ENCODE measurements at places on chromosomes 7 and 10.

GRCh38 chr7:20270867-20271266 lies 53.7 kb upstream of the MACC1 start:
- peak; percentile 30 for DNase-seq

GRCh38 chr10:77409697-77410471 lies 227.7 kb downstream of the KCNMA1 start:
- no peak for DNase-seq

GRCh38 chr7:132793474-132793873 lies 217.2 kb upstream of the PLXNA4 start:
- no peak for DNase-seq

GRCh38 chr7:5697754-5698424 lies 83.6 kb downstream of the RNF216 start:
- no peak for DNase-seq

DNA sequence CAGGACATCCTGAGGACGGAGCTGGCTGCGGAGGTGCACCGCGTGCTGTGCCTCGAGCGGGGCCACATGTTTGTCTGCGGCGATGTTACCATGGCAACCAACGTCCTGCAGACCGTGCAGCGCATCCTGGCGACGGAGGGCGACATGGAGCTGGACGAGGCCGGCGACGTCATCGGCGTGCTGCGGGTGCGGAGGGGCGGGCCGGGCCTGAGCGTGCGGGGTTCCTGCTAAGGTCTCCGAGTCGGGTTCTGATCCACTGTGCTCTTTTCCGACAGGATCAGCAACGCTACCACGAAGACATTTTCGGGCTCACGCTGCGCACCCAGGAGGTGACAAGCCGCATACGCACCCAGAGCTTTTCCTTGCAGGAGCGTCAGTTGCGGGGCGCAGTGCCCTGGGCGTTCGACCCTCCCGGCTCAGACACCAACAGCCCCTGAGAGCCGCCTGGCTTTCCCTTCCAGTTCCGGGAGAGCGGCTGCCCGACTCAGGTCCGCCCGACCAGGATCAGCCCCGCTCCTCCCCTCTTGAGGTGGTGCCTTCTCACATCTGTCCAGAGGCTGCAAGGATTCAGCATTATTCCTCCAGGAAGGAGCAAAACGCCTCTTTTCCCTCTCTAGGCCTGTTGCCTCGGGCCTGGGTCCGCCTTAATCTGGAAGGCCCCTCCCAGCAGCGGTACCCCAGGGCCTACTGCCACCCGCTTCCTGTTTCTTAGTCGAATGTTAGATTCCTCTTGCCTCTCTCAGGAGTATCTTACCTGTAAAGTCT lies 10.4 kb downstream of the ATG9B start:
- no peak for DNase-seq

DNA sequence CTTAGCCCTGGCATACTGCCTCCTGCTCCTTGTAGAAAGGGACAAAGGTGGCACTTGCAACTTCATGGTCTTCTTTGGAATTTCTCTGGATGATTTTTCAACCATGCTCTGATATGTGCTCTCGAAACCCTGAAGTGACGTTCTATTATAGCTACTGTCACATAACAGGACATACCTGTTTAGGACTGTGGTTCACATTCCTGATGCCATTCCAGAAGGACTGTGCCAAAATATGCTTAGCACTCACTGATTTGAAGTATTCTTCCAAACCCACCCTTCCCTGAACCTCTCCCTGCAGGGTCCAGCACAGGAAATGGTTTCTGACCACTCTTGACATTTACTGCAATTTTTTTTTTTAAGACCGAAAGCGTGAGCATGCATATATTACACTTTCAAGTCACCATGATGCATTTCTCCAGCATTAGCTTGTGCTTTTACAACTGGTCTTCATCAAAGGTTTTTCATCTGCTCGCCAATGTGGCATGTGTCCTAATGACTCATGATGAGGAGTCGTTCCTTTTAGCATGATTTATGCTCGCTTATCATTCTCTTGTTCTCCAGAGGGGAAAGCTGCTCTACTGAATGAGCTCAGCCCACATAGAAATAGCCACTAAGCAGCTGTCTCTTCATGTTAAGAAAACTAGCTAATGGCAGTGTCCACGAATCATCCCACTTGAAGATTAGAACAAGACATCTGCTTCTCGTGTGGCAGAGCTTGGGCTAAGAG lies 135.2 kb downstream of the ADAM12 start:
- DNase-seq = no peak

DNA sequence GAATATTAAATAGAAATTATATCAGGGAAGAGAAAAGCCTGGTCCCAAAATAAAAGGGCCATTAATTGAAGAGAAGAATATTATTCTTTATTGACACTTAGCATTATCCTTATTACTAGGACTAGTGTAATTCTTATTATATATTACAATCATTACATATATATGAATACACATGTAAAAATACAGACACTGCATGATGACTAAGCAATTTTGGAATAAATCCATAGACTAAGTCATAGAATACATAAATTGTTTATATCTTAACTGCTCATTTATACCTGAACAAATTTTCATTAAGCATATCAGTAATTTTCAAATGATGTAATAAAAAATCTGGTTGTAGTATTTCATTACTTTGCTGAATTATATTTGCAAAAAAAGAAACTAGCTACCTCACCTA lies 29.7 kb upstream of the SLC13A1 start:
- DNase-seq = no peak

DNA sequence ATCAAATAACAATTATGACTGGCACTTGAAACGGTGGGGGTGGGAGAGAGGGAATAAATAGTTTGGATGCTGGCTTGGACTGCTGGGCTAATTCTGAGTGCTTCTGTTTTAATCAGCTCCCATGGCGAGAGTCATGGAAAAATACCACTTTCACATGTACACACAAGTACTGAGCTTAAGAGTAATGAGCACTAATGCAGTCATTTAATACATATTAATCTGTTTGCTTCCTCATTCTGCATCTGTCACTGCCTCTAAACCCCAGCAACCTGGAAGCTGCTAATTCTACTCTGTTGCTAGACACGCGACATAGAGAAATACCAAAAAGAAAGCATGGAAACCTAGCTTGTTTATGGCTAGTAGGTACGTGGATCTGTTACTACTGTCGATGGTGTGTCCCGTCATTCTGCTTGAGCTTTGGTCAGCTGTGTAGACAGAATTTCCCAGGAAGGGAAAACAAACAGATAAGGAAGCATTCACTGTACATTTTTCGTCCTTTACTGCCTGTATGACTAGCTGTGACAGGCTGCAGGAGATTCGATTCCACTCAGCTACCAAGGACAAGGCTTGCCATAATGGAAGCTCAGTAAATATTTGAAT lies 238.8 kb downstream of the BAMBI start:
- no peak for DNase-seq

DNA sequence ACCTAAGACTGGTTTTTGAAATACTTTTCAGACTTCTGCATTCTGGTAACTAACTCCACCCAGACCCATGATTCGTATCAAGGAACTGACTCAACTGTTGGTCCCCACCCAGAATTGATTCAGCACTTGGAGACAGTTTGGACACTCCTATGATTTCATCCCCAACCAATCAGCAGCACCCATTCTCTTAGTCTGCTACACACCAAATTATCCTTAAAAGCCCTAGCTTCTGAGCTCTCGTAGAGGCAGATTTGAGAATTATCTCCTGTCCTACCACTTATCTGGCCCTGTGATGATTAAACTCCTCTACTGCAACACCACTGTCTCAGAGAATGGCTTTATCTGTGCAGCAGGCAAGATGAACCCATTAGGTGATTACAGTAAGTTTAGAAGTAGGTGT lies 7.7 kb upstream of the GSTO1 start:
- DNase-seq = no peak

- no peak for DNase-seq
These were observed 306.2 kb downstream of the FRMD4A start for GRCh38 chr10:14024329-14025202.

- no peak for DNase-seq
These were observed 5.3 kb downstream of the NUDT1 start for GRCh38 chr7:2247141-2247995.

DNA sequence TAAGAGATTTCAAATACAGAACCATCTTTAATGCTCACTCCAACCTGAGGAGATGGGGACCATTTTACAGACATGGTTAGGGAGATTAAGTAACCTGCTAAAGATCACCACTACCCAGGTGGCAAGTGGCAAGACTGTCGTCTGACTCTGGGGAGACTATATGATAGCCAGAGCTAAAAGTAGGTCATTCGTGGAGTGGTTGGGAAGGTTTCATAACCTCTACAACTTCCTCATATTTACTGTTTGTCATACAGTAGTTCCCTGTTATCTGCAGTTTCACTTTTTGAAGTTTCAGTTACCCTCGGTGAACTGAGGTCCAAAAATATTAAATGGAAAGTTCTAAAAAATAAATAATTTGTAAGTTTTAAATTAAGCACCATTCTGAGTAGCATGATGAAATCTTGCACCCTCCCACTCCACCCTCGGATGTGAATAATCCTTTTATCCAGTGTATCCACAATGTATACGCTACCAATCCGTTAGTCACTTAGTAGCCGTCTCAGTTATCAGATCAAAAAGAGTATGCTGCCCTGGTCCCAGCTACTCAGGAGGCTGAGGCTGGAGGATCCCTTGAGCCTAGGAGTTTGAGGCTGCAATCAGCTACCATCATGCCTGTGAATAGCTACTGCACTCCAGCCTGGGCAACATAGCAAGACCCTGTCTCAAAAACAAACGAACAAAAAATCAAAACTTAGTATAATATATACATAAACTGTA lies 14.9 kb upstream of the LGI1 start:
- no peak for DNase-seq

- no peak for DNase-seq
These were observed 48.2 kb downstream of the DYNC2I1 start for GRCh38 chr7:158904599-158904998.

DNA sequence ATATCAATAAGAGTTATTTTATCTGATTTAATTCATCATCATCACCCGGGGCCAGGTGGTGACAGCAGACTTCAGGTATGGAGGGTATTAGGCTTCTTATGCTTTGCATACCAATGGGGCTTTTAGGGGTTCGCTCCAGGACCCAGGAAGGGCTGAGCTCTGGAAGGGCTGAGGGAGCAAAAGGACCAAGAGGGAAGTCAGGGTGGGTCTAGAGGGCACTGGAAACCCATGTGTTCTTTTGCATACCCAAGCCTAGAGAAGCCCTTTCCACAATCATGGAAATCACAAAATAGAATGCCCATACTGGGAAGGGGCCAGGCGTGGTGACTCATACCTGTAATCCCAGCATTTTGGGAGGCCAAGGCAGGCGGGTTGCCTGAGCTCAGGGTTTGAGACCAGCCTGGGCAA lies 30.9 kb upstream of the VCL start:
- no peak for DNase-seq

GRCh38 chr7:100048680-100049079 lies 894 bp upstream of the ZSCAN21 start:
- no peak for DNase-seq

DNA sequence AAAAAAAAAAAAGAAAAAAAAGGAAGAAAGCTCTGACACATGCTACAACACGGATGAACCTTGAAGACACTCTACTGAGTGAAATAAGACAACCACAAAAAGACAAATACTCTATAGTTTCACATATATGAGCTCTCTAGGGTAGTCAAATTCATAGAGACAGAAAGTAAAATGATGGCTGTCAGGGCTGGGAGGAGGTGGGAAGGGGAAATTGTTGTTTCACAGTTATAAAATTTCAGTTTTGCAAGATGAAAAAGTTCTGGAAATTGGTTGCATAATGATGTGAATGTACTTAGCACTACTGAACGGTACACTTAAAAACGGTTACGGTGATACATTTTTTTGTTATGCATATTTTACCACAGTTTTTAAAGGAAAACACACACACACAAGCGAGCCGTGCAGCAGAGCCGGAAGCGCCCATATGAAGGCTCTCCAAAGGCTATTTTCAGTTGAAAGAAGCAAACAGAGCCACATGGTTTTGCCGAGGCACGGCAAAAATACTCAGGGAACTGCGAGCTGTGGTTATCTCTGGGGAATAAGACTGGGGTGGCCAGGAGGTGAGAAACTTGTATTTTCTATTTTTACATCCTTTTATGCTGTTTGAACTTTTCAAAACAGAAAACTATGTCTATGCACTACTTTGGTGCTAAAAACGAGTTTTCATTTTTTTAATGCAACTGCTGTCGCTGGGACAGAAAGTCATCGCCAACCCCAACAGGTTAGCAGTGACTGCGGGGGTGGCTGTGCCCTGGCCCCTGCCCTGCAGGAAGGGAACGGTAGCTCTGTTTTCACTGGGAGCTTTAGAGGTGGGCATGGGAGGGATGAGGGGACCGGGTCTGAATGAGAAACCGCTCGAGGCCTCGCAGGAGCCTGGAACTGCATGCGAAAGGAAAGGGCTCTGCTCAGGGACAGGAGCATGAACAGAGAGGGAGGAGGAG lies 132.9 kb downstream of the OAT start:
- DNase-seq = no peak

DNA sequence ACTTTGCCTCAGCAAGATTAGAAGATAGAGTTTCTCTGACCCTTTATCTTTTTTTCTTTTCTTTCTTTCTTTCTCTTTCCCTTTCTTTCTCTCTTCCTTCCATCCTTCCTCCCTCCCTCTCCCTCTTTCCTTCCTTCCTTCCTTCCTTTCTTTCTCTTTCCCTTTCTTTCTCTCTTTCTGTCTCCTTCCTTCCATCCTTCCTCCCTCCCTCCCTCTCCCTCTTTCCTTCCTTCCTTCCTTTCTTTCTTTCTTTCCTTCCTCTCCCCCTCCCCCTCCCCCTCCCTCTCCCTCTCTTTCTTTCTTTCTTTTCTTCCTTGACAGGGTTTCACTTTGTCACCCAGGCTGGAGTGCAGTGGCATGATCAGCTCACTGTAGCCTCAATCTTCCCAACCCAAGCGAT lies 40.2 kb upstream of the LCOR start:
- no peak for DNase-seq

DNA sequence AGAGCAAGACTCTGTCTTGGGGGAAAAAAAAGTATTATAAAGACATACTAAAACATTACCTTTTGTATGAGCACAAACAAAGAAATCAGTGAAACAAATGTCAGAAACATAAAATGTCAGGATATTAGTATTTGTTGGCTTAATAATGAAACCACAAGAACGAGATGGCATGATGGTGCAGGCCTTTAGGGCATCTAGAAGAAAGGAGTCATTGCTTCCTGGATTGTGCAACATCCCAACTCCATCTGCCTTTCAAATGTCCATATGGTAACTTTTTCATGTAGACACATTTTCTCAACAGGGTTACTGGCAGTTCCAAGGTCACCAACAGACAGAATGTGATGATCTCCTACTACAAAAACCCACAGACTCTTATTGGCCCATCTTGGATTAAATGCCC lies 96.6 kb downstream of the ZNF248 start:
- DNase-seq = no peak

- DNase-seq = no peak
These were observed 17.8 kb upstream of the MAGI2 start for GRCh38 chr7:79471283-79471682.

- no peak for DNase-seq
These were observed 1.3 kb downstream of the TYSND1 start for GRCh38 chr10:70145166-70145665.

- no peak for DNase-seq
These were observed 15.5 kb downstream of the CREB3L2 start for GRCh38 chr7:137986252-137987017.
